ENCODE measurements at places on chromosomes 7 and 10. TPM values are rescaled to one million over a fixed set of nuclear protein-coding genes. Genes with fewer than 3 reads are reported as not detected.

The RTKN2 gene
- 8.1 TPM for total RNA-seq

The METTL2B gene
- 19.9 TPM for total RNA-seq

The HMX2 gene
- not detected for total RNA-seq

The ANXA8L1 gene
- total RNA-seq = not detected

The GPR22 gene
- total RNA-seq = not detected

The PSMG3 gene
- total RNA-seq = 22.8 TPM

The OPN4 gene
- not detected for total RNA-seq

Data from T-helper 17 cell (primary cell).